ENCODE measurements at places on chromosomes 3 and 15. TPM values are rescaled to one million over a fixed set of nuclear protein-coding genes. Genes with fewer than 3 reads are reported as not detected.

Gene SUSD5
- polyA plus RNA-seq, result 0.54 TPM

Gene PSMD6
- polyA plus RNA-seq, result 222 TPM

Gene FANCD2
- polyA plus RNA-seq, result 0.45 TPM

Gene HEG1
- polyA plus RNA-seq, result 14.1 TPM

Gene FBXL22
- polyA plus RNA-seq, result 0.55 TPM

Gene CTXN2
- not detected for polyA plus RNA-seq

Gene SENP2
- 16.0 TPM for polyA plus RNA-seq

Gene PML
- 10.5 TPM for polyA plus RNA-seq

Gene SPTBN5
- 3.0 TPM for polyA plus RNA-seq

Gene PRTG
- polyA plus RNA-seq, result 0.22 TPM

Gene PIERCE2
- polyA plus RNA-seq, result 7.4 TPM

Gene IL17RE
- polyA plus RNA-seq, result 7.3 TPM

Gene GOLGA8T
- 0.34 TPM for polyA plus RNA-seq

Gene SIDT1
- 0.88 TPM for polyA plus RNA-seq

Gene ANKDD1A
- polyA plus RNA-seq, result 3.4 TPM

Gene CD86
- polyA plus RNA-seq, result 0.53 TPM

Gene STAC
- 0.34 TPM for polyA plus RNA-seq

Gene HYAL1
- polyA plus RNA-seq, result 6.3 TPM

Gene USP13
- 5.3 TPM for polyA plus RNA-seq

Gene ATP11B
- polyA plus RNA-seq, result 10.7 TPM

Gene SCAPER
- 9.6 TPM for polyA plus RNA-seq

Gene MCF2L2
- 0.22 TPM for polyA plus RNA-seq

Gene MKRN2OS
- 0.10 TPM for polyA plus RNA-seq

Gene TEX55
- polyA plus RNA-seq, result not detected

Gene GAP43
- 1.5 TPM for polyA plus RNA-seq

Gene KLHL6
- 1.2 TPM for polyA plus RNA-seq

Gene SOX14
- not detected for polyA plus RNA-seq

Gene ACAD11
- polyA plus RNA-seq, result 9.4 TPM

Gene CCNB2
- polyA plus RNA-seq, result 0.79 TPM

Gene WNT5A
- 1.2 TPM for polyA plus RNA-seq

Gene CCDC191
- 0.74 TPM for polyA plus RNA-seq

Gene ANKRD28
- polyA plus RNA-seq, result 8.9 TPM

Gene NR2E3
- 0.10 TPM for polyA plus RNA-seq

Gene CLDN16
- not detected for polyA plus RNA-seq

Gene MEX3B
- 0.56 TPM for polyA plus RNA-seq

Gene TMEM89
- polyA plus RNA-seq, result not detected

Gene SERPINI2
- polyA plus RNA-seq, result 0.90 TPM

Gene SPRED1
- polyA plus RNA-seq, result 10.9 TPM

Gene CCR8
- polyA plus RNA-seq, result not detected

Gene RAD51
- polyA plus RNA-seq, result 0.24 TPM

Gene ZNF770
- polyA plus RNA-seq, result 9.4 TPM

Gene DYNLT2B
- polyA plus RNA-seq, result 13.3 TPM

Gene MYEF2
- 9.9 TPM for polyA plus RNA-seq

Gene BOC
- polyA plus RNA-seq, result 32.3 TPM

Gene NOX5
- polyA plus RNA-seq, result 0.13 TPM
